ENCODE measurements at places on chromosomes 13 and 19.

DNA sequence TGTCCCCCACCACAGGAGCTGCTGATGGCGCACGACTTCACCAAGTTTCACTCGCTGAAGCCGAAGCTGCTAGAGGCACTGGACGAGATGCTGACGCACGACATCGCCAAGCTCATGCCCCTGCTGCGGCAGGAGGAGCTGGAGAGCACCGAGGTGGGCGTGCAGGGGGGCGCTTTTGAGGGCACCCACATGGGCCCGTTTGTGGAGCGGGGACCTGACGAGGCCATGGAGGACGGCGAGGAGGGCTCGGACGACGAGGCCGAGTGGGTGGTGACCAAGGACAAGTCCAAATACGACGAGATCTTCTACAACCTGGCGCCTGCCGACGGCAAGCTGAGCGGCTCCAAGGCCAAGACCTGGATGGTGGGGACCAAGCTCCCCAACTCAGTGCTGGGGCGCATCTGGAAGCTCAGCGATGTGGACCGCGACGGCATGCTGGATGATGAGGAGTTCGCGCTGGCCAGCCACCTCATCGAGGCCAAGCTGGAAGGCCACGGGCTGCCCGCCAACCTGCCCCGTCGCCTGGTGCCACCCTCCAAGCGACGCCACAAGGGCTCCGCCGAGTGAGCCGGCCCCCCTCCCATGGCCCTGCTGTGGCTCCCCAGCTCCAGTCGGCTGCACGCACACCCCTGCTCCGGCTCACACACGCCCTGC is 4.4 kb upstream of the NOP53 start:
- DNase-seq, result no peak

- DNase-seq, result no peak
Observed at GRCh38 chr13:105069106-105069505, 1466.4 kb downstream of the EFNB2 start.

DNA sequence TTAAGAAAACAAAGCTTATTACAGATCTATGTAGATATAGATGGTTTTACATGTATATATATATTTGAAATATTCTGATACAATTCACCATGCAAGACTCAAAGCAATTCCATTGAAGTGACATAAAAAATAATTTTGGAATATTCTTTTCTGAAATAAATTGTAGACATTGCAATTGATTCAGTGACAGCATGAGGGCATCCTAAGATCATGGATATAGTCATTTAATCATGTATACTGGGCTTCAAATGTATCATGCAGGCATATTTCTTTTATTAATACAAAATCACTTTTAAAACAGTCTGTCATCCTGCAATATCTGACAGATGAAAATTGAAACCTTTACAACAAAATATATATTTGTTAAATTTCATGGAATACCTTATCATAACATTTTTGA is 286.7 kb upstream of the SLITRK6 start:
- peak; percentile 24 for DNase-seq

DNA sequence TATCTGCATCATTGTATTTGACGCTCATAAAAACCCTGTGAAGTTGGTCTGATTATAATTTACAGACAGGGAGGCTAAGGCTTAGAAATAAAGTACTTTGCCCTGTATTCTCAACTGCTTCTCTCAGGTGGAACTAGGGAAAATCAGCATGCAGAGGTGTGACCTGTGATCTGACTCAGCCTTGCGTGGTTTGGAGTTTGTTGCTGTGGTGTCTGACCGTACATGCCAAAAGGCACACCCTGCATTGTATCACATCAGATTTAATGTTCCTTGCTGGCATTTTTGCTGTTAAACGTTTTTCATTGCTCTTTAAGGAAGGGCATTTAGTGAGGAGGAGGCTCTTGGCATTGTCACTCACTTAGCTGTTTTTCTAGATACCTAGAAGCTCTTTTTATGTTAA is 58.8 kb upstream of the C1QTNF9B start:
- DNase-seq, result no peak

GRCh38 chr13:98206946-98207345 is 29.9 kb upstream of the RNF113B start:
- no peak for DNase-seq

DNA sequence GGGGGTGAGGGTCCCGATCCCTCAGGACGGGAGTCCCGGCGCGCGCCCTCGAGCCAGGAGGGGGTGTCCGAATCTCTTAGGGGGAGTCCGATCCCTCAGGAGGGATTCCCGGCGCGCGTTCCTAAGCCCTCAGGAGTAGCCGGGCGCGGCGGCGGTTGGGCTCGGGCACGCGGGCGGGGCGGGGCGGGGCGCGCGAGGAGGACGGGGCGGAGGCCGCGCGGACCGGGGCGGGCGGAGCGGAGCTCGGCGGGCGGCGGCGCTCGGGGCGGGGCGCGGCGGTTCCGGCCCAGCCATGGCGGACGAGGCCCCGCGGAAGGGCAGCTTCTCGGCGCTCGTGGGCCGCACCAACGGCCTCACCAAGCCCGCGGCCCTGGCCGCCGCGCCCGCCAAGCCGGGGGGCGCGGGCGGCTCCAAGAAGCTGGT is at the start of gene CUL4A:
Gene CUL4A, plus strand, starts transcription at position 278 of the 423 bp plus-strand sequence. Its CDS starts 15 bp downstream, at position 293.
- peak; percentile 42 for DNase-seq

GRCh38 chr19:23461120-23461519 is 65.8 kb upstream of the ZNF91 start:
- no peak for DNase-seq

DNA sequence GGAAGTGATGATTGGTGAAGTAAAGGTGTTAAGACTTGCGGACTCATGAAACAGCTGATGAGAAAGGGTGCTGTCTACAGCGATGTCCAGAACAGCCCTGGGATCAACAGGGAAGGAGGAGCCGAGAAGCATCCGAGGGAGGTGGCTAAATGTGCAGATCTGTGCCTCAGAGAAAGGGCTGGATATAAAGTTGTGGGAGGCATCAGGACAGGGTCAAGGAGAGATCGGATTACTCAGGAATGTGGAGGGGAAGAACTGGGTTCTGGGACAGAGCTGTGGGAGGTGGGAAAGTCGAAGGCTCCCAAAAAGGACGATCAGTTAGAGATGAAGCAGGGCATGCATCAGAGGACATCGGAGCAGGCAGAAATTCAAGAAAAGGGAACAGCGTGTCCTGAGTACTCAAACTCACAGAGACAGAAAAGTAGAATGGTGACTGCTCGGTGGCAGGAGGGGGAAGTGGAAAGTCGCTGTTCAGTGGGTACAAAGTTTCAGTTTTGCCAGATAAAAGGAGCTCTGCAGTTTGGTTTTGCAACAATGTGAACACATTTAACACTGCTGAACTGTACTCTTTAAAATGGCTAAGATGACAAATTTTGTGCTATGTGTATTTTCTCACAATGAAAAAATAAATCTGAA is 1.9 kb downstream of the SIGLEC14 start:
- DNase-seq, result no peak

DNA sequence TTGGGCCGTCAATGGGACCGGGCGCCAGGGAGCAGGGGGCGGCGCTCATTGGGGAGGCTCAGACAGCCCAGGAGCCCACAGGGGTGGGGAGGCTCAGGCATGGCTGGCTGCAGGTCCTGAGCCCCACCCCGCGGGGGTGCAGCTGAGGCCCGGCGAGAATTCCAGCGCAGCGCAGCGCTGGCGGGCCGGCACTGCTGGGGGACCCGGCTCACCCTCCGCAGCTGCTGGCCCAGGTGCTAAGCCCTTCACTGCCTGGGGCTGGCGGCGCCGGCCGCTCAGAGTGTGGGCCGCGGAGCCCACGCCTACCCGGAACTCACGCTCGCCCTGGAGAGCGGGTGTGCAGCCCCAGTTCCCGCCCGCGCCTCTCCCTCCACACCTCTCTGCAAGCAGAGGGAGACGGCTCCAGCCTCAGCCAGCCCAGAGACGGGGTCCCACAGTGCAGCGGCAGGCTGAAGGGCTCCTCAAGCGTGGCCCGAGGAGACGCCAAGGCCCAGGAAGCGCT is 1227.4 kb downstream of the PCDH17 start:
- no peak for DNase-seq

GRCh38 chr19:29365836-29366417 is 153.0 kb upstream of the UQCRFS1 start:
- DNase-seq, result no peak

DNA sequence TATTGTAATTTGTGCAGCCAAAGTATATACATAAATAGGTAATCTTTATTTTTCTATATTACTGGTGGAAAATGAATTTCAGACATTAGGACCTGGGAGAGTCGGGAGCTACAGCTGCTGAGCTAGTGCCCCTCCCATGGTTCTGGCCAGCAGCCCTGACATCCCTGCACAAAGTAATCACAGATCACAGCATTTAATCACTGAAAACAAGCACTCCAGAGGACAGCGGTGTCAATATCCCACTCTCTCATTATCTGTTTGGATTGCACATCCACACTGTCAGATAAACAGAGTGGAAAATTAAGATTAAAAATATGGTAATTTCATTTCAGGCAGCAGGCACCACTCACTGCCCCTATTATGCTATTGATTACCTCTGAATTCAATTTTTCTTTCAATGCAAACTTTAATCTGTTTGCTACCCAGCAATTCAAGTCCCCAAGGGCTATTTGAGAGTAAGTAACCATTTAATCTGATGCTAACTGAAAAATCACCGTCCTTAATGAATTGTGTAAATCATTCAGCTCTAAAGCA is 254.1 kb upstream of the SOX21 start:
- DNase-seq, result peak; percentile 3

DNA sequence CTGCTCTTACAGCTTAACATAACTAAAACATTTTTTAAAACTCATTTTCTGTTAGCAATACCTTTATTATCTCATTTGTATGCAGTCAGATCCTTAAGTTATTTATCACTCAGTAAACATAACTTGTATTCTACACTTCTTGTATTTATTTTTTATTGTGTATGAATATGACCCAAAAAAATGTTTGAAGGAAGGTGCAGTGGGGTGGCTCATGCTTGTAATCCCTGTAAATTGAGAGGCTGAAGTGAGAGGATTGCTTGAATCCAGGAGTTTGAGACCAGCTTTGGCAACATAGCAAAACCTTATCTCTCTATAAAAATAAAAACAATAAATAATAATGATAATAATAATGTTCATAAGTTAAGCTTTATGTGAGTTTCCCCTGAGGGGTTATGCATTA is 1004.8 kb downstream of the SLITRK5 start:
- DNase-seq, result no peak

DNA sequence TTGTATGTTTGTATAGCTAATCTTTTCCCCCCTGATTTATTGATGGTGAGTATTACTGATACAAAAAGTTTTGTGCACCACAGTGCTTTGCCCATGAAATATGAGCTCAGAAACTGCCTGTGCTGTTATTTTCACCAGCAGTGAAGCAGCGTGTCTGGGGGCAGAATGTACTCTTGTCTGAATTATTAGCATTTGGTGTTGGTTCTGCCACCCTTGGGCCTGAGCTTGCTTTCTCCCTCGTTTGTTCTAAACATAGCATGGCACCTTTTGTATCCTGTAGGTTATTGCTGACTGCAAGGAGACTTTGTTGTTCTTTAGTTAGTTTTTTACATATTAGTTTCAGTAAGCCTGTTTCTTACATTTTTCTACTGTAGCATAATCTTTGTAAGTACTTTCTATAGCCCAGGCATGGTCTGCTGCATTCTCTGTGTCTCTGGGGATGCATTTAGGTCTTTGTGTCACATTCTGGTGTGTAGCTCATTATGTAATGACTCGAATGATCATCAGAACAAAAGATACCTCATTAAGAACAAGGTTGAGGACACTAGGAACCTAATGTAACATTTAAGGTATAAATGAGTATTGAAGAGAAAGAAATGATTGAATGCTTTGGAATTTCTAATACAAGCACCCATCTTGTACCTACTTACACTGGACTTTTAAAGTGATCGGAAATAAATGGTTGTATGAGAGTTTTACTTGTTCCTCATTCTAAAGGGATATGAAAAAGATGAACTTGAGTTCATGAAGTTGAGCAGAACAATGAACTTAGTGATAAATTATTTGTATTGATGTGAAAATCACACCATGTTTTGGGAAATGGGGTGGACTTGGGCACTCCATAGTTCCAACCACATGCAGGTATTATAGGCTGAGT is 50.3 kb upstream of the GPI start:
- no peak for DNase-seq

GRCh38 chr19:13882419-13882795 is 5.5 kb downstream of the NANOS3 start:
- no peak for DNase-seq

Measured in NCI-H524 (cell line).